HCT116 (cell line): ENCODE measurements at places on chromosomes 7 and 10. TPM values are rescaled to one million over a fixed set of nuclear protein-coding genes. Genes with fewer than 3 reads are reported as not detected.

DNA sequence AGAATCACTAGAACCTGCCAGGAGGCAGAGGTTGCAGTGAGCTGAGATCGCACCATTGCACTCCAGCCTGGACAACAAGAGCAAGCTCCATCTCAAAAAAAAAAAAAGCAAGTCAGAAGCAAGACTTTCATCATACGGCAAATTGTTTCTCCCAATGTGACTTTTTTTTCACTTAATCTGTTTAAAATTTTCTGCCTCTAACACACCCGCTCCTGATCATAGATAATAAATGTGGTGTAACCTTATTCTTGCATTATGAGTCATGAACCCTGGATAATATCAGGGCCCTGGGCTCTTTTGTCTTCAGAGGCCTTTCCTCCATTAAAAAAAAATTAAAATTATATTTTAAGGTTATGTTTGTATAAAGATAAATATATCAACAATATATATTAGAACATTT is 111.4 kb upstream of the JCAD start:
- H3K4me1 ChIP-seq, result no peaks in the 10 kb centered on the region
- no peak overlapping the region for H3K27ac ChIP-seq
- H3K27me3 ChIP-seq, result no peaks in the 10 kb centered on the region
- H3K4me3 ChIP-seq, result no peak overlapping the region
- no peaks in the 10 kb centered on the region for H3K36me3 ChIP-seq
- no peak for DNase-seq

DNA sequence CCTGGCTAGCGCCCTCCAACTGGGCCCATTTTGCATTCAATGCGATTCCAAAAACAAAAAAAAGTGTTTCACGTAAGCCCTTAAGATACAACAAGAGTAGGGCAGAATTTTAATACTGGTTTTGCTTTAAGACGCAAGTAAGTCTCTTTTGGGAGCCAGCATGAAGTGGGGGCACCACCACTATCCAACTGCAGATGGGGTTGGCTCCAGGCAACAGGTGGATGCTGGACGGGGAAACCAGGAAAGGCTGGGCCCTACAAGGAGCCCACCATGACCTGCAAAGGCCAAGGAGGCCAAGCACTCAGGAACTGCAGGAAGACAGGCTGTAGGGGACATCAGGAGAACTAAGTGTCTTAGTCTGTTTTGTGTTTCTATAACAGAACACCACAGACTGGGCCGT is 86.5 kb upstream of the INSIG1 start:
- DNase-seq, result no peak
- peaks cover 4% of the 10 kb centered on the region; the same call in 1 of the 2 replicates for H3K27me3 ChIP-seq
- H3K4me1 ChIP-seq, result peaks cover 21% of the 10 kb centered on the region
- H3K4me3 ChIP-seq, result no peak overlapping the region
- no peak overlapping the region for H3K27ac ChIP-seq

GRCh38 chr10:95819620-95820329 is 63.8 kb downstream of the ENTPD1 start:
- no peak overlapping the region for H3K4me3 ChIP-seq
- H3K27me3 ChIP-seq, result no peaks in the 10 kb centered on the region
- DNase-seq, result no peak
- no peaks in the 10 kb centered on the region for H3K36me3 ChIP-seq
- H3K4me1 ChIP-seq, result no peaks in the 10 kb centered on the region
- no peak overlapping the region for H3K27ac ChIP-seq

DNA sequence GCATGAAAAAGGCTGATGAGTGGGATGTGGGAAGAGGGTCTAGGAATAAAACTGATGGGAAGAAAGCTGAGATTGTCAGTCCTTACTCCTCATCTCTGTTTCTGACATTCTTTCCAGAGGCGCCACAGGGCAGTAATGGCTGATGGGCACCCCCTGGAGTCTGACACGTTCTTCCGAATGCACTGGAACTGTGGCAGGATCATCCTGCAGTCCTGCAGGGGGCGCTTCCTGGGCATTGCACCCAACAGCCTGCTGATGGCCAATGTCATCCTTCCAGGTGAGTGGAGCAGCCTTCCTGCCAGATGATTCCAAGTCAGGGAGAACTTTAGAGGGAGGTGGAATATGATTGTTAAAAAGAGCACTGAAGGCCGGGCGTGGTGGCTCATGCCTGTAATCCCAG is 4.8 kb downstream of the FSCN3 start:
- no peaks in the 10 kb centered on the region for H3K36me3 ChIP-seq
- peaks cover 5% of the 10 kb centered on the region for H3K4me1 ChIP-seq
- no peak overlapping the region for H3K27ac ChIP-seq
- H3K27me3 ChIP-seq, result peaks cover 5% of the 10 kb centered on the region; the same call in 1 of the 2 replicates
- peak; percentile 49 for DNase-seq
- no peak overlapping the region for H3K4me3 ChIP-seq

The SPDYE2 gene
- total RNA-seq, result not detected

GRCh38 chr7:50396856-50397255 is 53.3 kb downstream of the FIGNL1 start:
- H3K4me3 ChIP-seq, result no peak overlapping the region
- peaks cover 20% of the 10 kb centered on the region for H3K27me3 ChIP-seq
- no peak overlapping the region for H3K27ac ChIP-seq
- no peaks in the 10 kb centered on the region for H3K36me3 ChIP-seq

The TRIL gene
- not detected for total RNA-seq

The OR6B1 gene
- not detected for total RNA-seq

DNA sequence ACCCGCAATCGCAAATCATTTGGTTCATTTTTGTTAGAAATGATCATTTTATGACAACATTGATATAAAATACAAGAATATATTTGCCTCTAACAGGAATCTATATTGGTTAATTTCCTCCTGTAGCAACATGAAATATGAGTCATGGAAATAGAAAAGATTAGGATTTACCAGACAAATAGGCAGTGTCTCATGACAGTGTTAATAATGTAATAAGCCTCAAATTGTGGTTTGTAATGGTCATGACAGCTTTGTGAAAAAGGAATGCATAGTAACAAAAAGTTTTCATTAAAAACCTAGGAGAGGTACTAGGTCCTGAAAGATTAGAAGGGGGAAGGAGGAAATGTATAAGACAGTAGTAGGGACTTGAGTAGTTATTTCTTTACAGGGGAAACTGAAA is 7.9 kb upstream of the SLK start:
- H3K27me3 ChIP-seq, result no peaks in the 10 kb centered on the region
- H3K4me1 ChIP-seq, result peaks cover 11% of the 10 kb centered on the region; the same call in 1 of the 2 replicates
- DNase-seq, result no peak
- no peak overlapping the region for H3K27ac ChIP-seq
- no peaks in the 10 kb centered on the region for H3K36me3 ChIP-seq
- no peak overlapping the region for H3K4me3 ChIP-seq

DNA sequence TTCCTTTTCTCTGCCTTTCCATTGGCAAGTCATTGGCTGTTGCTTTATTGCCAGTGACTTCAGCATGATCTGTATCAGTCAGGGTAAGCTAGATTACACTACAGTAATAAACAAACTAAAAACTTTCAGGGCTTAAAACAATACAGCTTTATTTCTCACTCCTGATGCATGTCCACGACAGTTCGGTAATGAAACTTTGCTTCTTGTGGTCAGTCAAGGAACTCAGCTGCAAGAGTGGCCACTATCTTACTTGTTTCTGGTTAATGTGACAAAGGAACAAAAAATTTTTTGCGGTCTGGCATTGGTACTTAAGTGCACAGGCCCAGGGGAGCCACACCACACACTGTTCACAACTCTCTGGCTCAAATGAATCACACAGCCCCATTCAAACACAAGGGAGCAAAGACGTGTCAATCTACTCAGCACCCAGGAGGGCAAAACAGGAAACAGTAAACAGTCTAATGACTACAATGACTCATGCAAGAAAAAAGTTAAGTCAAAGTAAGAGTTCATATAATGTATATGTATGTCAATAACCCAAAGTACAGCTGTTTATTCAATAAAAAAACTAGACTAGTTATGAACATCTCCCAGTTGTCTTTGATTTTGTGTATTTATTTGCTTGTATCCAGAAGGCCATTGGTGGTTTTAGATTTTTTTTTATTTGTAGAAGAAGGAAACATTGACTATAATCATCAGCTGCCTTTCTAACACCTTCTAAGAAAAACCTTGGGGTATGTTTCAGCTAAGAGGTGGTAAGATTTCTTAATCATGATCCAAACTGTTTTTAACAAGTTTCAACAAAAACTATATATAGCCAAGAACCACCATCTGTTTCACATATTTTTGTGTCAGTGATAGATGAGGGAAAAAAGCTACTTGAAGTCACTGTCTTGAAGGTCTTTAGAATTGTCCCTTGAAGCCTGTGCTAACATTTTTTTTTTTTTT is 134.4 kb upstream of the FAM3C start:
- DNase-seq, result peak; percentile 100
- no peaks in the 10 kb centered on the region for H3K27me3 ChIP-seq
- H3K36me3 ChIP-seq, result peaks cover 29% of the 10 kb centered on the region
- H3K27ac ChIP-seq, result peak overlapping the region; percentile 77

DNA sequence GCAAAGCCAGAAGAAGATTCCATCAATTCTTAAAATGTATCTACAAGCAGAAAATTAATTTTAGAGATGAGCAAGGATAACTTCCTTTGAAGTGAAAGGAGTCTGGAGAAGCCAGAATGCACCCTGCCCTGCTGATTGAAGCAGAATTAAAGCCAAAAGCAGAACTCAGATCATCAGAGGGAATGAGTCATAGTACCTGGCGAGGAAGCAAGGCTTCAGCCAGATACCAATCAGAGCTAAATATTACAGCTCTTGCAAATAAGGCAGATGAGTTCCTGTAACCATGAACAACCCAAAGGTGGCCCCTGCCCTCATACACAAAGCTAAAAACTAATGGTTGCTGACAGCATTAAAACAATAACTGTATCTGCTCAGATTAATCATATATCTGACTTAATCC is 10.4 kb downstream of the HTR7 start:
- H3K4me1 ChIP-seq, result peaks cover 29% of the 10 kb centered on the region
- peak; percentile 71 for DNase-seq
- H3K27me3 ChIP-seq, result no peaks in the 10 kb centered on the region
- peak overlapping the region; percentile 80 for H3K27ac ChIP-seq
- peak overlapping the region; percentile 46 for H3K4me3 ChIP-seq

DNA sequence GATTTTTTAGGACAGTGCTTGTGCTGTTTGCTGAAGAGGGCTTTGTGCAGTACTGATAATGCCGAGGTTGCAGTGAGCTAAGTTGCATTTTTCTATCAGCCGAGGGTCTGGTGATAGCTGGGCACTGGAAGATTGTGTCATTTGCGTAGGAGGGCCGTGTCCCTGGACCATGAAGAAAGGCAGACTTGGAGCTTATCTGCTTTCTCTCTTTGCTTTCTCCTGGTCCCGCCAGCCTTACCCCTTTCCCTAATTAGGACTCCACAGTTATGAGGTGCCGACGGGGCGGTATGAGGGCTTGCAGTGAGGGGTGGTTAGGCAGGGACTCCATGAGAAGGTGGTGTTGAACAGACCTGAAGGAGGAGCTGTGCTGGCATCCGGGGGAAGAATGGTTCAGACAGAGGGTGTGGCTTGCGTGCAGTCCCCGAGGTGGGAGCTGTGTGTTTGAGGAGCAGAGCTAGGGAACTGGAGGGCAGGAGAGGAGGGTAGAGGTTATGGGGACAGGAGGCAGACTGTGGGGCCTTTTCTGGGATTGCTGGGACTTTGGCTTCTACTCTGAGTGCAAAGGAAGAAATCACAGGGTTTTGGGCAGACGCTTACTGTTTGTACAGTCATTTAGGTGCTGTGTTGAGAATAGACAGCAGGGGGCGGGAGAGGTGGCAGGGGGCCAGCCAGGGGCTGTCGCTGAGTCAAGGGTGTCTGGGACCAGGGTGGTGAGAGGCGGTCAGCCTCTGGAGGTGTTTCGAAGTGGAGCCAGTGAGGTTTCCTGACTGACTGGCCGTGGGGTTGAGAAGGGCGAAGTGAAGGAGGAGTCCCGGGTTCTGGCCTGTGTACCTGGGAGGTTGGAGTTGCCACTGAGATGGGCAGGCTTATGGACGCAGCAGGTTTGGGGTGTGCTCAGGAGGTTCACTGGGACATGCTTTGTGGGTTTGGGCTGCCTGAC is 43.4 kb downstream of the PRF1 start:
- H3K36me3 ChIP-seq, result no peaks in the 10 kb centered on the region
- no peaks in the 10 kb centered on the region for H3K27me3 ChIP-seq
- H3K4me1 ChIP-seq, result peaks cover 86% of the 10 kb centered on the region

GRCh38 chr10:15587271-15587670 is 132.5 kb downstream of the ITGA8 start:
- DNase-seq, result no peak
- H3K36me3 ChIP-seq, result no peaks in the 10 kb centered on the region
- H3K27ac ChIP-seq, result no peak overlapping the region
- H3K4me1 ChIP-seq, result no peaks in the 10 kb centered on the region

DNA sequence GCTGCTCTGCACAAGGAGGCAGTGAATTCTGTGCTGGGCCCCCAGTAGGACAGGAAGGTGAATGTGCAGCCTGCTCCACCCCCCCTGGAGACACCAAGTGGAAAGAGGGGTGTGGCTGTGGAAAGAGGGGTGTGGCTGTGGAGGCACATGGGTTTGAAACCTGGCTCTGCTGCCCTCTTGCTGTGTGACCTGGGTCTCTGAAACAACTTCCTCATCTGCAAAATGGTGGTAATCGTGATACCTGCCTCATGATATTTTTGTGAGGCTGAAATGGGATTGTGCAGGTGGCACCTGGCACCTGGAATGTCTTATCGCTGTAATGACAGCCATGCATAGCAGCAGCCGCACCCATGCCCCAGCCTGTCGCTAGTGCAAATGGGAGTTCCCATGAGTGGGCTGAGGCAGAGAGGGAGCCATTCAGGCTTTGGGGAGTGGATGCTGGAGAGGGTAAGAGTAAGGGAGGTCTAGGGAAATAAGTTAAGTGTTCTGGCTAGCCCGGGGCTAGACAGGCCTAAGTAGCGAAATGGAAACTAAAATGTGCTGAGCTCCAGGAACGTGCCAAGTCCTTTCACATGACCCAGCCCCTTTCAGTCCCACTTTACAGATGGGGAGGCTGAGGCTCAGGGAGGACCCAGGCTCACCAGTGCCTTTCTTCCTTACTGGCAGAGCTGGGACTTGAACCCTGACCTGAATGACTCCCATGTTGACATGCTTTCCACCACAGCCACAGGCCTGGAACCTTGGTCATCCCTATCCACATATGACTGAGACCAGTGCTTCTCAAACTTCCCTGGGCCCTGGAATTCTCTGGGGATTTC is 35.0 kb downstream of the C10orf105 start:
- H3K27me3 ChIP-seq, result no peaks in the 10 kb centered on the region
- no peak overlapping the region for H3K27ac ChIP-seq
- H3K4me1 ChIP-seq, result peaks cover 10% of the 10 kb centered on the region
- no peaks in the 10 kb centered on the region for H3K36me3 ChIP-seq
- H3K4me3 ChIP-seq, result no peak overlapping the region

- H3K27me3 ChIP-seq, result no peaks in the 10 kb centered on the region
- no peak for DNase-seq
- no peak overlapping the region for H3K27ac ChIP-seq
- H3K4me1 ChIP-seq, result no peaks in the 10 kb centered on the region
These were observed 29.8 kb downstream of the DIP2C start for GRCh38 chr10:659688-660141.

The PLCE1 gene
- 2.5 TPM for total RNA-seq
